Right ventricle myocardium inferior (tissue), 1 donor: ENCODE measurements at places on chromosomes 1 and 21.

GRCh38 chr1:182608845-182609610, 4.8 kb upstream of the RGS16 start:
- DNase-seq = no peak

- no peak for DNase-seq
Observed at GRCh38 chr21:38847556-38847955, 41.8 kb downstream of the ETS2 start.

- no peak for DNase-seq
Observed at GRCh38 chr1:119083980-119084379, 56.5 kb downstream of the WARS2 start.

DNA sequence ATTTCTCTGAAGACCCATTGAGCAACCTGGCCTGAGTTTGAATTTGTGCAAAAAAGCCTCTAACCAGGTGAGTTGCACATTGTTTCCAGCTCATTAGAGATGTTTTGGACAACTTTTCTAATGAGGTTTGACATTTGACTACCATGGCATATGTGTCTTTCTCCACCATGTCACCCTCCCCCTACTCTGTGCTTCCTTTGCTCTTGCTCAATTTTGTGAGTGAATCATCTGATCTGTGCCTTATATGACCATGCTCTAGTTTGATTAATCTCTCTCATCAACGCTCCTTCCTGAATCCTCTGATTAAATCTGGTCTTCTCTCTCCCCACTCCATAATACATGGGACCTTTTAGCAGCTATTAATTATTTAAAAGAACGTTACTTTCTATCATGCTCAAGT, 144.8 kb upstream of the SAMSN1 start:
- no peak for DNase-seq

DNA sequence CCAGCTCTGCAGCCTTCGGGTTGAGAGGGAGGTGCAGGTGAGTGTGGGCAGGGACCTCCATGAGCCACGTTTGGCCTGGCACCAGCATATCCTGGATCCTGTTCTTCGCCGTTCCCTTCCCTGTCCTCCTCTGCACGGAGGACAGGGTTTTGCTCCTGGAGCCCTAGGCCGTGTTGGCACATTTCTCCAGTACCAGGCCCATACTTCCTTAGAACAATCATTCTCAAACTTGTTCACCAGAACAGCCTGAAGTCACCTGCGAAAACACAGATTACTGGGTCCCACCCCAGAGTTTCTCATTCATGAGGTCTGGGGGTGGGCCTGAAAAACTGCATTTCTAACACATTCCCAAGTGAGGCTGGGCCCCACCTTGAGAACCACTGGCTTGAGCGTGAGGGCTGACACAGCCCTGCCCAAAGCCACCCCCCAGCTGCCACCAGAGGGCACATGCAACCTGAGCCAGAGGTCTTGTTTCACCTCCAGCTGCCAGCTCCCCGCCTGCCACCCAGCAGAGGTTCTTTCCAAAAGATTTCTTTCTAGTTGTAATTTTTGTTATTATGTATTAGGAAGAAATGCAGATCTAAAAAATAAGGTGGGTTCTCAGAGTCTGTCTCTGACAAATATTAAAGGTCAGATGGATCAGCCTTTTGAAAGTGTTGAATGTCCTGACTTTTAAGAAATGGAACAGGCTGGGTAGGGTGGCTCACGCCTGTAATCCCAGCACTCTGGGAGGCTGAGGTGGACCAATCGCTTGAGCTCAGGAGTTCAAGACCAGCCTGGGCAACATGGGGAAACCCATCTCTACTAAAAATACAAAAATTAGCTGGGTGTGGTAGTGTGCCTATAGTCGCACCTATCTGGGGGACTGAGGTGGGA, 39.6 kb upstream of the LDLRAP1 start:
- no peak for DNase-seq

DNA sequence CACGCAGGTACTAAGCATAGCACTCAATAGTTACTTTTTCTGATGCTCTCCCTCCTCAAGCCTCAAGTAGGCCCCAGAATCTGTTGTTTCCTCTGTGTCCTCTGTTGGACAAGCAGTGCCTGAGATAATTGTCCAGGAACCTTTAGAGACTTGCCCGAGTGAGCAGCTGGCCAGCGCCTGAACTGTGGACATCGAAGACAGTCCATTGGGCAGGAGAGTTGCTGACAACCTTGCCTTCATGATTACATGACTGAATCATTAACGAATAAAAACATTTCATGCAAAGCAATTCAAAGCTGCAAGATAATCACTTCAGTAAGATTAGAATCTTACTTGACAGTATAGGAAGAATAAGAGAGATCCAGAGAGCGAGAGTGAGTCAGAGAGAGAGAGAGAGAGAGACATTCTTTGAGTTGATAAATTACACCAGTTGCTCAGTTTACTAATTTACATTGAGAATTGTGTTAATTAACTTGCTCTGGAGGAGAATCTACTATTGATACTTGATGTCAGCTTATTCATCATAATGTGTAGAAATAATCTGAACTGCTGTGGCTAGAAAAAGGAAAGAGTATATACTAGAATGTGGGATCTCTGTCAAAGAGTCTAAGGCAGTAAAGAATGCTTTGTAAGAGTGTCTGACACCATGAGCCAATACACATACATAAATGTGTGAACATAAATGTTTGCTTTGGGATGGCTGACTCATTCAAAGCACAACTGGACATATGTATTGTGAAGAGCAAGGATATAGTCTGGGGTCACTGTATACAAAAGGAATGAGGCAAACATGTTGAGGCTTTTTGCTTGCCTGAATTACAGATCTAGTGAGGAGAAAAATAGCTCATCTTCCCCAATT, 216.0 kb downstream of the ZNF326 start:
- DNase-seq = no peak

- no peak for DNase-seq
Observed at GRCh38 chr1:60745484-60745883, 336.9 kb upstream of the NFIA start.

GRCh38 chr1:183953031-183953430, 84.5 kb downstream of the COLGALT2 start:
- DNase-seq = no peak

DNA sequence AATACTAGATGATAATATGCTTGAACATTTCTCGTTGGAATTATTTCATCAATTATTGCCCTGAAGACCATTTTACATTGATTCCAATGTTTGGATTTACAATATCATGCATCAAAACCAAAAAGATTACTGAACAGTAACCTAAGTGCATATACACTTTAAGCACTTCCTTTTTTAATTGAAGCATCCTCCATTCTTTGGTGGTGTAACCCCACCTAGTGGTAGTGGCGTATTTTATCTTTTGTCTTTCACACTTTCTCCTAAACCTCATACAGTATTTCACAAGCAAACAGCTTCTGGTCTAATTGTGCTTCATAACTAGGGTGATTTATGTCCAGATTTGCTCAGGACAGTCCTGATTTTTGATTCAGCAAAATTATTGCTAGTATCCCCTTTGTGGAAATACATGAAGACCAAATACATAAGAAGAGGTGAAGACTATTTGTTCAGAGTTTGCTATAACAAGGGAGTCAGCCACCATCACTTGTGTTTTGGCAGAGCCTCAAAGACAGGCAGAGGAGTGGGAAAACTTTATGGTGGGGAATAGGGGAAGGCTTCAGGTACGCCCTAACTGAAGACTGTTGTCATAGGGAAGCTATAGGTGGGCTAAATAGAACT, 3.4 kb upstream of the NVL start:
- DNase-seq = no peak

- DNase-seq = no peak
Observed at GRCh38 chr1:246218686-246219085, 288.4 kb downstream of the SMYD3 start.

DNA sequence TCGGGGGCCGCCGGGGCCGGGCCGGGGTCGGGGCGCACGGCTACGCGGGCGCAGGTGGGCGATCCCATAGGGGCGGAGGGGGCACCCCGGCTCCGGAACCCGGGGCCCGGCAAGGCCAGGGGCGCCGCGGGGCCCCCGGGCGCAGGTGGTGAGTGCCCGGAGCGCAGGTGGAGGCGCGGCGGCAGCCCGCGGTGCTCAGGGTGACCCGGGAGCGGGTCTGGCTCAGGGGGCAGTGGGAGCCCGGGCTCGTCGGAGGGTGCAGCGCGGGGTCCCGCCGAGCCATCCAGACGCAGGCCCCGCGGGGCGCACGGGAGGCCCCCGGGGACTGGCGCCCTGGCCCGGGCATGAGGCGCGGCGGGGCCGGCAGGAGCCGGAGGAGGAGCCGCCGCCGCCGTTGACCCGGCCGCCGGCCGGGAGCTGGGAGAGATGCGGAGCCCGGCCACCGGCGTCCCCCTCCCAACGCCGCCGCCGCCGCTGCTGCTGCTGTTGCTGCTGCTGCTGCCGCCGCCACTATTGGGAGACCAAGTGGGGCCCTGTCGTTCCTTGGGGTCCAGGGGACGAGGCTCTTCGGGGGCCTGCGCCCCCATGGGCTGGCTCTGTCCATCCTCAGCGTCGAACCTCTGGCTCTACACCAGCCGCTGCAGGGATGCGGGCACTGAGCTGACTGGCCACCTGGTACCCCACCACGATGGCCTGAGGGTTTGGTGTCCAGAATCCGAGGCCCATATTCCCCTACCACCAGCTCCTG, 489 bp downstream of the CELSR2 start:
- peak; percentile 58 for DNase-seq

- DNase-seq = no peak
Observed at GRCh38 chr1:9316080-9316444, 23.4 kb downstream of the SPSB1 start.

DNA sequence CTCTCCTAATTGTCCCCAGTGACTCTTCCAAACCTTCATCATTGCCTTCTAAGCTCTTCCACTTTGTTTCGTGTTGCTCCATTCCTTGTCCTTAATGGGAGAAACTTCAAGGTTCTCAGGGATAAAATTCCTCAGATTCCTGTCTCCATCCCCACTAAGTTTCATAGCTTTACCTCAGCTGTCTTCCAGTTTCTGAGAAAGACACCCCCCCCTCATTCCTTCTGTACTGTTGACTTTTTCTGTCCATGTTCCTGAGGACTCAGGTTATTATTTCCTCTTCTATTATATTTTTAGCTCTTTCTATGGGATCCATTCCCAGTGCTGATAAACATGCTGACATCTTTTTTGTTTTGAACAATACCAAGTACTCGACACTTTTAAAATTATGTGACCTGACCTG, 215.3 kb upstream of the PTGFR start:
- DNase-seq = no peak

GRCh38 chr1:234694661-234695060, 84.7 kb upstream of the IRF2BP2 start:
- no peak for DNase-seq

DNA sequence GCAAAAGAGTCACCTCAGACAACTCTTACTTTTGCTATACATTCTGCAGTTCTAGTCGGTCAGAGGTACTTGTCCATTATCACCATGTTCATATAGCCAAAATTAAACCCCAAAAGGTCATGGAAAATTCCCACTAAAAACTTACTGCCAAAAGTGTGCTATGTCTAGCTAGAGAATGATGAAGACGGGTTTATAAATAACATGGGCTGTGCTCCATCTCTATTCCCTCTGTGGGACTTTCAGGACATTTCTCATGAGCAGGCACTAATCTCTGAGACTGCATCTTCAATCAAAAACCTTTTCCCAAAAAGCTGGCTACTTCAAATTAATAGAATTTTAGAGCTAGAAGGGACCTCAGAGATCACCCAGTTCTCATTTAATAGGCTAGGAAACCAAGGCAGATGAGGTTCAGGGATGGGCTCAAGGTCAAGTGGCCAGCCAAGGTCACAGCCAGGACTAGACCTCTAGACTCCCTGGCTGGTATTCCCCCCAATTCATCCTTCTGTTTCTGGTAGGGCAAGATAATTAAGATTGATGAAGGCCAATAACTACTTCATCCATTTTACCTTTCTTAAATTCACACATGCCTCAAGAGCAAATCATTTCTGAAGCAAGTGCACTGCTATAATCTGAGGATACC, 21.0 kb upstream of the MOB3C start:
- DNase-seq = no peak

- no peak for DNase-seq
Observed at GRCh38 chr1:244207042-244207934, 156.2 kb downstream of the ZBTB18 start.

DNA sequence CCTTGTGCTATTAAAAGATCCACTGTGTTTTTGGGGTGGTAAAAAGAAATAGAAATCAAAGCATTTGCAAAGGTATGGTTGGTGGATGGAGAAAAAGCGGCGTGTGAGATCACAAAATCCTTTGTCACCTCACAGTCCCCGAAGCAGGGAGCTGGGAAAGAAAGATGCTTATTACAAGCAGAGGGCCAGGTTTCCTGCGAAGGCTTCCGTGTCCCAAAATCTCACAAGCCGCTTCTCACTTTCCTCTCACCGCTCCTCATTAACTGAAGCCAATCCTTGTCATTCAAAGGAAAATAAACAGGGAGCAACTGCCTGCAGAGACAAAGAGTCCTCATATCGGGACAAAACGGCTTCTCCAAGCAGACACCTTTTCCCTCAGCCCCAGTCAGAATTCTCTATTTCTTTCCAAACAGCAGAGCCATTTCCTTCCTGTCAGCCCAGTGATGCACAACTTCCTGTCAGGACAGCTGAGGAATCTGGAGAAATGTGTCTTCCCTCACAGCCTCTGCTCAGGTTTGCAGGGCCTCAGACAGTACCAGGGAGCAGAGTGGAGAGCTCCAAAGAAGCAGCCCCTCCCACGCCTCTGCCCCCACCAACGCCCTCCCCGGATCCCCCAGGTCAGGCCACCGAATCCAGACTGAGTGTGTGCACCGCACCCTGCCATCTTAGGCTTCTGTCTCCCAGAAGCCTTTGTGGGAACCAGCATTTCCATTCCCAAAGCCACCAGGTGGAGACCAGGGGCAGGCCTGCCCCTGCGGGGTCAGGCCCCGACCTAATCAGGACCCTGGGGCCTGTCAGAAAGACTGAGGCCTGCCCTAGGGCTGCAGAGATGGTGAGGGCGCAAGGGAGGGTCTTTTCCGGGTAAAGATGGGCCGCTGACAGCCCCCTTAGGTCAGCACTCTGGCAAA, 29.6 kb downstream of the KCNN3 start:
- DNase-seq = no peak

DNA sequence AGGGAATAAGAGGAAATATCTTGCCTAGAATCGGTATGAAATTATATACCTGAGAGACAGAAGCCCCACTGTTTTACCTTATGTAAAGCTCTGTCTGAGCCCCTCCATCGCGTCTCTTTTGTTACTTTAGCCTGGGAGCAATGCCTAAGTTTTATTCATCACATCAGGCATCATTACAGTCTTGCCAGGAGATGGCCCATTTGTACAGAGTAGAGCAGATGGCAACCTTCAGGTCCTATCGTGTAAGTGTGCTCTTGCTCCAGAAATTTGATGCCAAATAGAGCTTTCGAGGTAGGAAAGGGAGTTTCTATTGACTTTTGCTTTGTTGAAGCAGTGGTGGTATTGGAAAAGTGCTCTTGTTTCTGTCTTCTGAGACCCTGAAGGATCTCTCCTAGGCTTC, 24.9 kb downstream of the CFAP126 start:
- DNase-seq = no peak

GRCh38 chr1:22490309-22490708, 38.7 kb downstream of the ZBTB40 start:
- no peak for DNase-seq

GRCh38 chr21:33977017-33977720, 61.6 kb upstream of the ATP5PO start:
- DNase-seq = no peak

GRCh38 chr1:58585581-58586151, 8.6 kb upstream of the TACSTD2 start:
- DNase-seq = no peak

- no peak for DNase-seq
Observed at GRCh38 chr1:9013819-9014218, 12.4 kb downstream of the SLC2A7 start.

- DNase-seq = no peak
Observed at GRCh38 chr1:33727310-33727709, 136.6 kb upstream of the HMGB4 start.

GRCh38 chr1:11886986-11887665, 28.4 kb upstream of the NPPB start:
- DNase-seq = peak; percentile 82
